HuH-7.5 (cell line): ENCODE measurements at places on chromosomes 13 and 19.

GRCh38 chr19:11978492-11979100 lies 13.8 kb downstream of the ZNF763 start:
- DNase-seq: no peak

GRCh38 chr19:58084596-58085347 lies 13.3 kb downstream of the ZSCAN18 start:
- no peak for DNase-seq

DNA sequence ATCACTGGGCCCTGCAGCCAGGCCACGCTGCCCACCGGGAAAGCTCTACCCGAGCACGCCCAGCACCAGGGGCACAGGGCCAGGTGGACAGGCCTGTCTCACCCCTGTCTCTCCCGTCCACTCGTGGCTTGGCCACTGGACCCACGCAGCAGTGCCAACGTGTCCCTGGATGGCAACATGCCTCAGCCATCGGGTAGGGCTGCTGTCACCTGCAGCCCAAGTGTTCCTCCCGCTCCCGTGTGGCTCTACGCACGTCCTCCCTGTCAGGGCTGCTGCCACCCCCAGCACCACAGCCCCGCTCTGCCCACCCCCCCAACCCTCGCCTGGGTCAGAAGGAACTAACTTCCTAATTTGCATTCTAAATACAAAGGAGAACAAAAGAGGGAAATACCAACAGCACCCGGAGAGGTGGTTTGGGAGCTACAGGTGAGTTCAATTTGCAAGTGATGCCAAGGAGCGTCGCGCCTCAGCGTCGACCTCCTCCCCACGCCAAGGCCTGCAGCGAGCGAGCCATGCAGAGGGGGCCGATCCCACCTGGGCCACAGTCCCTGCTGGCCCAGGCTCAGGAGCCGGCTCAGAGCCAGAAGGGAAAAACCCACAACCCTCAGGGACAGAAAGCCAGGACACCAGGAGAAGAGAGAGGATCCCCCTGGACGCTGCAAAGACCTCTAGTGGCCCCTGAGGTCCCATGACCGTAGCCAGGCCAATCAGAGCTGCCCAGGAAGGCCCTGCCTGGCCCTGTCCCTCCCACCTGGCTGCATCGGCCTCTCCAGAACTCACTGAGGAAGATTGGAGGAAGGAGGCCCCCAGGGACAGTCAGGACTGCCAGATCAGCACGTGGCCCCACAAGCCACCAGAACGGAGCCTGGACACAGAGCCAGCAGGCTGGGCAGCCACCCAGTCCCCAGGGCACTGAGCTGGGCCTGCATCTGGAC lies 128.4 kb upstream of the SPACA7 start:
- no peak for DNase-seq

- DNase-seq: no peak
Observed at GRCh38 chr13:51673165-51673564, 88.9 kb downstream of the WDFY2 start.

DNA sequence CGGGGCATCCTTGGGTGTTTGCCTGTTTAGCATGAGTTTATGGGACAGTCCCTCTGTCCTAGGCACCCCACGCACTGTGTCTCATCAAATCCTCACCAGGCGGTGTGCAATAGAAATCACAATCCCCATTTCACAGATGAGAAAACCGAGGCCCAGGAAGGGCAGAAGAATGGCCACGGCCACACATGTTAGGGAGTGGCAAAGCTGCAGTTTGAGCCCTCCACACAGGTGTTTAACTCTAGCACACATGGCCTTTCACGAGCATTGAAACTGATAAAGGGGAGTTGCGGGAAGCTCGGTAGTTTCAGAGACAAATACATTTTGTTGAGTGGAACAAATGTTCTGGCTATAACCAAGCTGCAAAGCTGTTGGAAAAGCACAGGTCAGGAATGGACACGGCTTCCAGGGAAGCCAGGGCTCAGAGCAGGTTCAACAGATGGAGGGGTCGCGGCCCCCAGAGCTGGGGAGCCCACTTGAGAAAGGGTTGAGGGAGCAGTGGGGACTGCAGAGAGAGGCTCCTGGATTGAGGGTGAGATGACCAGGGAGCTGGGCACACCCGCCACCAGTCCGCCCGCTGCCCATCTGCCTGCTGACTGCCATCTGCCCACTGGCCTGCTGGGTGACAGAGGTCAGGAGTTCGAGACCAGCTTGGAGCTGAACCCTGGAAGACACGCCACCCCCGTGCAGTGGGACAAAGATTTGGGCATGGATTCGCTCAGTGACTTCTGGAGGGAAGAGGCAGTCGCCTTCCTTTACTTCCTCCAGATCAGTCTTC lies 154.7 kb downstream of the URI1 start:
- no peak for DNase-seq

GRCh38 chr13:101919541-101920181 lies 467.2 kb downstream of the ITGBL1 start:
- DNase-seq: no peak

GRCh38 chr13:21175656-21176214 lies 617 bp downstream of the SKA3 start:
- no peak for DNase-seq

DNA sequence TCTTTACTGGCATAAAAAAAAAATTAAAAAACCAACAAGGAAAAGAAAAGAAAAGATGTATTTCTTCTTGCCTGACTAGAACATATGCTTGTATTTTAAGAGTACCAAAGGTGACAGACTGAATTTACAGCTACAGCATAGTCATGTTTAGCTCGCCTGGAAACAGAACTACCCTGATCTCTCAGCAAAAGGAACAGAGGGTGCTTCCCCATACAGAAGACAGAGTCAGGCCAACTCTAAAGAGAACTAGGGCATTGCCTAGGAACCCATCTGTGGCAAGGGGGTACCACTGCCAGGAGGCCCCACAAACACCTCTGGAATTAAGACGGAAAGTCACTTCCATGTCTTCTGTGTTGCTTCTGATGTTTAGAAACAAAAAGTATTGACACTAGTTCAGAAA lies 252.1 kb upstream of the STARD13 start:
- DNase-seq: no peak

DNA sequence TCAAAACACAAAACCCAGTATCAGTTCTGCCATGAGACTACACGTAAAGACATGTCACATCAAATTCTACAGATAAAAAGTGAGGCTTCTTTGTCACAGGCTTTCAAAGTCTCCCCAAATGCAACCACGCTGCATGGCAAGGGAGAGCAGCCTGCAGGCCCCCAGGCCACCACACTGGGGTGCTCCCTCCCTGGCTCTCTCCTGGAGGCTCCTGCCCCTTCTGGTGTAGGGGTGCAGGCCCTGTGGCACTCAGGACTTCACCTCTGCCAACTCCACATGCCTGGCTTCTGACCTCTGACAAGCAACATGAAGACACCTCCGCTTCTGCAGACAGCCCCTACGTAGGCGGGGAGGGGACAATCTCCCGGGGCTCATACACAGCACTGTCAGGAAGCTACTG lies 14.3 kb downstream of the AKAP8 start:
- no peak for DNase-seq

DNA sequence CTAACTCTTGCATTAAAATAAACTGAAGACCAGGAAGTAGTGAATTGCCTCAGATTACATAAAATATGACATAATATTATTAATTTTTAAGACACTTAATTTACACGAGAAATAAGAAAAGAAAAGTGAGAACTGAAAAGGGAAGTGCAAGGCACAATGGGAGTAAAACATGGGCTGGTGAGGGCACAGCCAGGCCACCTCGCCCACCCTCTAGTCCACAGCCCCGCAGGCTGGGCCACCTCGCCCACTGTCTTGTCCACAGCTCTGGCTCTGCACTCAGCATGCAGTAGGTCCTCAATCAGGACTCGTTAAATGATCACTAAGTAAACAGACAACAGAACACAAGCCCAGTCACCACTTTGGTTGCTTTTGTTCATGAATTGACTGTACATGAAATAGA lies 67.8 kb upstream of the ARHGEF7 start:
- no peak for DNase-seq

DNA sequence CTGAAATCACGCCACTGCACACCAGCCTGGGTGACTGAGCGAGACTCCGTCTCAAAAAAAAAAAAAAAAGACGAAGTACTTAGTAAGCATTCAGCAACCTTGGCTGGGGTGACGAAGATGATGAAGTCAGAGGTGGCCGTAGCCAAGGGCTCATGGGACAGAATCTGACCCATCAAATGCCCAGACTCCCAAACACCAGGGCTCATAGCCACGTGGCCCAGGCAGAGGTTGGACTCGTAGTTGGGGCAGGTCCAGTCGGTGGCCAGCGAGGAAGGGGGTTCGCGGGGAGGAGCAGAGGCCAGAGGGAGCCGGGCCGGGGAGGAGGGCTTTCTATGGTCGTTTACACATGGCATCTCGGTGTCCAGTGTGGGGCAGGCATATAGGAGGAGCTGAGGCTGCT lies 52.1 kb upstream of the EHD2 start:
- no peak for DNase-seq

DNA sequence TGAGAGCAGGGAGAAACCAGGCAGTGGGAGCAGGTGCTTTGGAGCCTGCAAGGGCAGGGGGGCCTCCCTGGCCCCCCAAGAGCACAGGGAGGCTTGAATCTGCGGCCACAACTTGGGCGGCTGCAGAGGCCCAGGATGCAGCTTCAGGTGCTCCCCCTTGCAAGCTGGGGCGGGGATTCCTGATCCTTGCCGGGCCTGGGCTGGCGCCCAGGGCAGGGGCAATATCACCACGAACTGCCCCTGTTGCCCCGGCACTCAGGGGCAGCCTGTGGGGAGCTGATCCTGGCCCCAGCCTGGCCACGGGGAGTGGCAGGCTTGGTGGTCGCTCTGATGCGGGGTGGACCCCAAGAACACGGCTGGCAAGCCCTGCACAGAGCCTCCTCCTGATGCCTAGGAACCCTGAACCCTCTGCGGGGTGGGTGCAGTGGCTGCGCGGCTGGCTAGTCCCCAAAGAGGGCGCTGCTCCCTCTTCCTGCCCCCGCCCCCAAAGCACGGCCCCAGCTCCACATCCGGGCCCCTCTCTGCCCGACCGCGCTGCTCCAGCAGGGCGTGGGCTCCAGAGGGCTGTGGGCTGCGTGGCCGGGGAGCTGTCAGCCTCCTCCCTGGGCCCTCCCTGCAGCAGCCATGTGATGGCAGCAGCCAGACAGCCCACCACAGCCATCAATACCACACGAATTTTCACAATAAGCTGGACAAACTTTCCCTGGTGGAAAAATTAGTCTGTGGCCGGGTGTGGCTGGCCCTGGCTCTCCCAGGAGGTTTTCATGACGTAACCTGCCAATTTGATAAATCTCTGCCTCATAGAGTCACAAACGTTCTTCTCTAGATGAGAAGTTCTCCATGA lies 21.0 kb downstream of the TNFSF9 start:
- DNase-seq: no peak

GRCh38 chr19:56141417-56141993 lies 418 bp downstream of the ZNF444 start:
- no peak for DNase-seq

DNA sequence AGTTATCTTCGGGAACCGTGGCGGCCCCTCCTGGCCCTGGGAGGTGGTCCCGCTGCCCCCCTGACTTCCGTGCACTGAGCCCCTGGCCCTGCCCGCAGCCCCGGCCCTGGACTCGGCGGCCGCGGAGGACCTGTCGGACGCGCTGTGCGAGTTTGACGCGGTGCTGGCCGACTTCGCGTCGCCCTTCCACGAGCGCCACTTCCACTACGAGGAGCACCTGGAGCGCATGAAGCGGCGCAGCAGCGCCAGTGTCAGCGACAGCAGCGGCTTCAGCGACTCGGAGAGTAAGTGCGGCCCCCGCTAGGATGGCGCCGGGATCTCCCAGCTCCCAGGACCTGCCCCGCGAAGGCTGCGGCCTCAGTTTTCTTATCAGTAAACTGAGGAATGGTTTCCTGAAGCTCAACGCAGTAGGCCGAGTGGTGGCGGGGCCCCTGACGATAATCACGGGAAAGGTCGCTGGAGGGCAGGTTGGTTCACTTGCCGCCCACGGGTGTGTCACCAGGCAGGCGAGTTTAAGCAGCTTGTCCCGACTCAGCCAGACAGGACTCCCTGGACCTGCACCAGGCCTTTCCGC lies 924 bp downstream of the RGCC start:
- peak; percentile 31 for DNase-seq

GRCh38 chr19:50252111-50252886 lies 48.9 kb downstream of the MYH14 start:
- no peak for DNase-seq

GRCh38 chr19:31659897-31660210 lies 310.6 kb upstream of the TSHZ3 start:
- no peak for DNase-seq

DNA sequence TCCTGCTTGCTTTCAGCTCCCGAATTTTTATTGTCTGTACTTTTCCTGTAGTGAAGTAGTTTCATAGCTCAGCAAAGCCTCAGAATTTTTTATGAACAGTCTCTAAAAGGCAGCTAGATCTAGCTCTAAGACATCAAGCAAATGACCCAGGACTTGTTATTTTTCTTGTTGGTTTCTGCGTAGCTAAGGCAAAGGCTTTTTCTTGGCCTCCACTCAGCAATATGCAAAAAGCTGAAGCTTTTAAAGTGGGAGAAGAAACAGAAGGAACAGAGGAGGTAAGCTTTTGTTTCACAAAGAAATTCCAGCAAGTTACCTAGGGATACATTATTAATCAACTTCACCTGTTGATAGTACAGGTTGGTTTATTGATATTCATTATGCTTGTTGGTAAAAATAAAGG lies 235.9 kb downstream of the PCDH20 start:
- DNase-seq: no peak

DNA sequence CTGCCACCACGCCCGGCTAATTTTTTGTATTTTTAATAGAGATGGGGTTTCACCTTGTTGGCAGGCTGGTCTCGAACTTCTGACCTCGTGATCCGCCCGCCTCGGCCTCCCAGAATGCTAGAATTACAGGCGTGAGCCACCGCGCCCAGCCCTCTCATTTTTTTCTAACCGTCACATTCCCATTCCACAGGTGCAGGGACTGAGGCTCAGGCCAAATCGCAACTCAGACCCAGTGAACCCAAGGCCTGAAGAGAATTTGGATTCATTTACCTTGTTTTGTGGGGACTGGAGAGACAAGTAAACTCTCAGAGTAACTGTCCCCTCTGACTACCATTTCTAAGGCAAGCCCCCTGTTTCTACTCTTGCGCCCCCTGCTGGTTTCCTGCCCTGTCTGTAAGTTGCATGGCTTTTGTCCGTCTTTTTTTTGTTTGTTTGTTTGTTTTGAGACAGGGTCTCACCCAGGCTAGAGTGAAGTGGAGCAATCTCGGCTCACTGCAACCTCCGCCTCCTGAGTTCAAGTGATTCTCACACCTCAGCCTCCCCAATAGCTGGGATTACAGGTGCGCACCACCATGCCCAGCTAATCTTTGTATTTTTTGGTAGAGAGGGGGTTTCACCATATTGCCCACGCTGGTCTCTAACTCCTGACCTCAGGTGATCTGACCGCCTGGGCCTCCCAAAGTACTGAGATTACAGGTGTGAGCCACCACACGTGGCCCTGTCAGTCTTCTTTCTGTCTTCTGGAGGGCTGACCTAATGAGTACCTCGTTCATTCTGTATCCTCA lies 2.3 kb upstream of the STRN4 start:
- DNase-seq: peak; percentile 76
